ENCODE measurements at places on chromosomes 13 and 19.

- no peak for ATAC-seq
Measured at GRCh38 chr13:40534456-40534855, 132.0 kb downstream of the FOXO1 start.

DNA sequence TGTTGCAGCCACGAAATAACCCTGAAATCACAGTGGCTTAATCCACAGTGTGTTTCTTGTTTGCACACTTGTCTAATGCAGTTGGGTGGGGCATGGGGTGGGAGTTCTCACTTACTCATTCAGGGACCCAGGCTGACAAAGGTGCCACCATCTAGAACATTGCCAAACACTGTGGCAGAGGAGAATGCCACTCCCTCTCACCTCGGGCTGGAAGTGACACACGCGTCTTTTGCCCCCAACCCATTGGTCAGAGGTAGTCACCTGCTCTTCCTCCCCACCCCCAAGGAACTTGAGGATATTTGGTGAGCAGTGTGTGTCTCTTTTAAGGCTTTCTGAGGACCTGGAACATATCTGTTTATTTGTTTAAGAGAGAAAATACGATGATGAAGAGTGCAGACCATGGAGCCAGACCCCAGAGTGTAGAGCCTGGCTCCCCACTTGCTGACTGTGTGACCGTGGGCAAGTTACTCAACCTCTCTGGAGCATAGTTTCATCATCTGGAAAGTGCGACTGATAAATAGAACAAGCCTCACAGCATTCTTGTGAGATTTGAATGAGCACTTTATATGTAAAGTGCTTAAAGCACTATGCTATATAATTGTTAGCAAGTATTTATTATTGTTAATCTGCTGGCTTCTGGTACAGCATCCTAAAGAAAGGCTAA is 17.4 kb downstream of the GPR183 start:
- ATAC-seq: peak; percentile 94

GRCh38 chr13:98781045-98781444 is 28.6 kb upstream of the SLC15A1 start:
- no peak for ATAC-seq

DNA sequence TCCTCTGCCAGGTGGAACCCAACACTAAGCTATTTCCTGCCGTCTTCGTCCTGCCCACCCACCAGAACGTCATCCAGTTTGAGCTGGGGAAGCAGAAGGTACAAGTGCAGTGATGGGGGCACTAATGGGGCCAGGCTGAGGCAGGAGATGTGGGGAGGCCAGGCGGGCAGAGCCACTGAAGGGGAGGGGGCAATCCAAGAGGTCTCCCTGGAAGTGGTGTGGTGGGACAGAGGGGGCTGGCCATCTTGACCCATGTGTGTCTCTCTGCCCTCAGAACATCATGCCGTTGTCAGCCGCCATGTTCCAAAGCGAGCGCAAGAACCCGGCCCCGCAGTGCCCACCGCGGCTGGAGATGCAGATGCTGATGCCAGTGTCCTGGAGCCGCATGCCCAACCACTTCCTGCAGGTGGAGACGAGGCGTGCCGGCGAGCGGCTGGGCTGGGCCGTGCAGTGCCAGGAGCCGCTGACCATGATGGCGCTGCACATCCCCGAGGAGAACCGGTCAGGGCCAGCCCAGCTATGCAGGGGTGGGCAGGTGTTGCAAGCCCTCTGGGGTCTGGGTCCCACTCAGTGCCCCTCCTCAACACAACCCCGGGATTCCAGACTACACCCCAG is 49.6 kb downstream of the RYR1 start:
- no peak for ATAC-seq

GRCh38 chr19:49896863-49897621 is at the start of gene IL4I1:
Gene IL4I1, minus strand, starts transcription at chr19:49896887. Its CDS starts 727 bp downstream, at chr19:49896160.
- ATAC-seq: peak; percentile 35

DNA sequence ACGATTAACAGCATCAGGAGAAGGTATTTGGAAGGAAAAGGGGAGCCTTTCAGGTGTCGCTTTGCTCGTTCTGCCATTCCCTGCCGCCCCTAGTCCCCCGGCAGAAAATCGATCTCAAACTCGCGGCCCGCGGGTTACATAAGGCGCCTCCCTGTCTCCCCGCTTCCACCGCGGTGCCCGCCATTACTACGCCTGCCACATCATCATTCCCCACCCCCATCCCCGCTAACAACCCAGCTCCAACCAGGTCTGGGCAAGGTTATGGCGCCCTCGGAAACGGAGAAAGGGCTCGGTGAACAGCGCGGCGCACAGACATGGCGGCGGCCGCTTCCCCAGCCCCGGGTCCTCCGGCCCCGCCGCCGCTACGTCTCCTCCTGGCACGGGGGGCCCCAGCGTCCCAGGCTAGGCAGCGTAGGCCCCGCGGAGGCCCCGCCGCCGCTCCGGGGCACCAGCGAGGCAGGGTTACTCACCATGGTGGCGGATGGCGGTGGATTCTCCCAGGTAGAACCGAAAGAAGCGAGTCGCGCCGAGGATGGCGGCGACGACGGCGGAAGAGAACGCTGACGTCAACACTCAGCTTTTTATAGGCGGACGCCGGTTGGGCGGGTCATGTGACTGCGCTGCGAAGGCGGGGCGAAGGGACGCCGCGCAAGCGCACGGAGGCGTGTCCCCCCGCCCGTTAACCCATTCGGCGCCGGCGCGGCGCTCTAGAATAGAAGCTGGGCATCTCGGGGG is at the start of gene EEF2:
Gene EEF2, minus strand, starts transcription at position 556 of the 735 bp plus-strand sequence. Its CDS starts 83 bp downstream, at position 473.
- ATAC-seq: peak; percentile 57

DNA sequence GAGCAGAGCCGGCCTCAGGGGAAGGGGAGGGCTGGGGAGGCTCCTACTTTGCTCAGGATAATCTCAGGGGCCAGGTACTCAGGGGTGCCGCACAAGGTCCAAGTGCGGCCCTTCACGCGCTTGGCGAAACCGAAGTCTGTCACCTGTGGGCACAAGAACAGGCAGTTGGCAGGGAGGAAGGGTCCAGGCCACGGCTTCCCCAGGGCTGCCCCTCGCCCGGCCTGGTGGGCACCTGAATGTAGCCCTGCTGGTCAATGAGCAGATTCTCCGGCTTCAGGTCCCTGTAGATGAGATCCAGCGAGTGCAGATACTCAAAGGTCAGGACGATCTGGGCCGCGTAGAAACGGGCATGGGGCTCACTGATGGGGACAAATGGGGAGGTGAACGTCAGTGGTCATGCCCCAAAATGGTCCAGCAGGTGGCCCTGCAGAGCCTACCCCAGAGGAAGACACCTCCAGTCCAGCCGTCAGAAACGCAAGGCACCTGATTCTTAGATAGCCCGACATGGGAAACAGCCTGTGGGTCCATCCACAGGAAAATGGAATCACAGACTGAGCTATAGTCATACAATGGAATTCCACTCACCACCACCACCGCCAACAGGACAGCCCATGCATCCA is 7.1 kb upstream of the SAMD1 start:
- ATAC-seq: no peak

GRCh38 chr13:97352815-97353214 is 81.2 kb upstream of the RAP2A start:
- no peak for ATAC-seq

GRCh38 chr13:111280681-111281585 is 39.5 kb upstream of the TEX29 start:
- ATAC-seq: no peak

DNA sequence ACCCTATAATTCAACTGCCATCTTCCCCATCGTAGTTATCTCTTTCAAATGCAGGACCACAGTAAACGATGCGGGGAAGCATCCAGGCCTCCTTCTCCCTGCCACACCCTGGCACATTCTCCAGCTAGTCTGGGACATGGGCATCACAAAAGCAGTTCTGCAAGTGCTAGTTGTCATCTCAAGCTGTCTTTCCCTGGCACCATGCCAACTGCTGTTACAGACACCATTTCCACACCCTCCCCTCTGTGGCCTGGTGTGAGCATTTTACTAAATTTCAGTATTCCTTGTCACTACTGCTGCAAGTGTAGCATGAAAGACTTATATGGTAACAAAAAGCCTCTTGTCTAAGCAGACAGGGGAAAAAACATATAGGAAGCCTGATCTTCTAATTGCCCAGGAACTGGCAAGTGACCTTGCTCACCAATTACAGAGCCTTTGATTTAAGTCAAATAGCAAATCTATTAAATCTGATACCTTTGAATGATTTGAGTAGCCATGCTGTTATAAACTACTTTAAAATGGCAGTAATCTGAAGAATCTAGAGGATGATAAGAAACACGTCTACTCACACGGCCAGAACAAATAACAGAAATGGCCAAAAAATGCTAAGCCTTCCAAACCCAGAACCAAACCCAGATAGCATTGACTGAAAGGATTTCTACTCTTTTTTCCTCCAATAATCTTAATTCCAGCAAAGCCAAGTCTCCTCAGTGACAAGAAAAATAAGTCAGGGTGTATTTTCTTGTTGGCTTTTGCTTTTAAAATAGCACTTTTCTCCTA is 179.0 kb downstream of the NUFIP1 start:
- ATAC-seq: peak; percentile 57

GRCh38 chr13:106568299-106569003 is 514 bp upstream of the ARGLU1 start:
- no peak for ATAC-seq

DNA sequence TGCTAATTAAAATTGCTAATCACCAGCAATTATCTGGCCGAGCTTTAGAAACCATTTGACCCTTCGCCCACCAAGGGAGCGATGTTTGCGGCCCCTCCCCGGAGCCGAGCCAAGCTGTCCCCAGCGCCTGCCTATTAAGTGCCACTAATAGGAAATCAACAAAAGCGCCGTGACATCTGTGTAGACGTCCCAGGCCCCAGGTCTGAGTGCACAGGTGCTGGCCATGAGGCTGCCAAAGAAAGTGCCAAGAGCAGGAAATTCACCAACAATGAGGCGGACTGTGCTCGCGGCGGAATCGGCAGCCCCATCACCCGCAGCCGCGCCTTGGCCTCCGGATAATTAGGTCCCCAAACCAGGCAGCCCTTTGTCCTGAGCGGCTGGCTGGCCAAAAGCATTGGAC is 44.5 kb upstream of the SPACA7 start:
- no peak for ATAC-seq

Measured in esophagus mucosa (tissue), 1 donor.